ENCODE measurements at places on chromosomes 7 and 10. TPM values are rescaled to one million over a fixed set of nuclear protein-coding genes. Genes with fewer than 3 reads are reported as not detected.

Gene OR2A7
- 1.5 TPM for polyA plus RNA-seq

DNA sequence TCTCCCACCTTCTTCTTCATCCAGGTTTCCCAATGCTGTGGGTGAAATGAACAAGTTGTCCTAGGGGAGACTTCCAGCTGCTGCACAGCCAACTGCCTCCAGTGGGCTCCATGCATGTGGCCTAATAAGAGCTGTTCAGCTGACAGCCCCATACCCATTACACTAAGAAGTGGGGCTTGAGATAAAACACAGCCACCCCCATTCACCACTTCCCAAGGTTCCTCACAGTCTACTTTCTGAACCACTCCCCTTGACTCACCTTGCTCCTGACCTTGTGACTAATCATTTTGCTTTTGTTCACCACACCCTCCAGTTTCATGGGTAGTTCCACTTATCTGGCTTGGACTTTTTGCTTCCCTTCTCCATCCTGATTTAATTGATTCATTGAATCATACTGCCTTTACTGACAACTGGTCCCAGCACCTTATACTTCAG lies 119.3 kb downstream of the CABCOCO1 start:
- no peak for DNase-seq

DNA sequence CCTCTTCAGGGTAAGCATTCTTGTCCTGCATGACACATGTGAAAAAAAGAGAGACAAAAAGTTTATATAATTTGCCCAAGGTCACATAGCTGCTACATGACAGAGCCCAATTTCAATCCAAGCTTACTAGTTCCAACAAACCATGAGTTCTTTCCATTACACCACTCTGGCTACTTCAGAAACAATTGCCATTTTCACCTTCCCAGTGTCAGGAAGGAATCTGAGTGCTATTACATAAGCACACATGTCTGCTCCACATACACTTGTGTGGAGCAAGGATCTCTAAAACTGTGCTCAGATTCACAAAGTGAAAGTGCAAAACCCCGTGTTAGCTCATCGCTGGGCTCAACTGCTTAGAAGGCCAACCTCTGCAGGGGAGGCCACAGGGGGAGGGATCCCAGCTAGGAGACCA lies 356.2 kb upstream of the NFE2L3 start:
- DNase-seq: no peak

Gene CPVL
- polyA plus RNA-seq: 33.8 TPM

Gene CALML5
- polyA plus RNA-seq: not detected

DNA sequence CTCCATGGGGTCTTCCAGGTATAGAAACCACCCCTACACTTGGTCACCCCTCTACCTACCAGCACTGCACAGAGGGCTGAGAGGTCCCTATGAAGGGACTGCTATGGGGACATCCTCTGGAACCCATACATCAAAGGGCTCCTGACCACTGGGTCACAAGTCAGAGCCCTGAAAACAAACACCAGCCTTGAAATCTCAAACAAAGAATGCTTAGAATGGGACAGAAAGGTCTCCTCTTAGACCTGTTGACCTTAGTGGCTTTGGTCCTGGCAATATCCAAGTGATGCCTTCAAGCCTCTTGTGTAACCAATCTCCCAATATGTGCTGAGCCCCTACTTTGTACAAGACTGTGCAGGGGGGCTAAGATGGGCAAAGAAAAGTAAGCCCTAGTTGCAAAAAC lies 34.6 kb upstream of the DLX6 start:
- DNase-seq: no peak

DNA sequence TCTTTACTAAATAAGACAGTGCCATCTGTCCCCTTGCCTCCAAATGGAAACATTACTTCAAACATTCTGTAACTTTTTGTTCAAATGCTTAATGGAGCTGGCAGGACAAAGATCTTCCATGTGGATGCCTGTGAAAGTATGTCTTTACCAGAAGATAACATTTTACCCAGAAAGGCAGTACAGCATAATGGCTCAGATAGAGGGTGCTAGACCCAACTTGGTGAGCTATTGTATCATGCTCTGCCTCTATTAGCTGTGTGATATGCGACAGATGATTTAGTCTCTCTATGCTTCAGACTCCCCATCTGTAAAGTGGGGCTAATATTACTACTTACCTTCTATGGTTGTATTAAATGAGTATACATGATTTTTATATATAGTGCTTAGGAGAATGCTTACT lies 8.8 kb upstream of the SMKR1 start:
- DNase-seq: no peak

DNA sequence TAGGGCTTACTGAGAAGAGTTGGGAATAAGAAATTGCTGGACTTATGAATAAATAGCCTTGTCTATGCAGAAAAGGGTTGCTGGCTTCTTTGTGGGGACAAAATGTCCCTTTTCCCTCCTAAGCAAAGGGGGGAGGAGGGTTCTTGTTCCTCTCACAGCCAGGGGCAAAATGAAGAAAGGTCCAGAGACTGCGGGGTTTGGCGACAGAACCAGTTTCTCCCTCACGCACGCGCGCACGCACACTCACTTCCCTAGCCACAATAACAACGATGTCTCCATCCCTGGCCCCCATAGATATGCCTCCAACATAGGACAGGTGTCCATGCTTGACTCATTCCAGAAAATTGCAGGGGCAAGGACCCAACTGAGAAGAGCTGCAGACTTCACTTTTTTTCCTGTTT lies 3.3 kb downstream of the ZMIZ1 start:
- DNase-seq: no peak

DNA sequence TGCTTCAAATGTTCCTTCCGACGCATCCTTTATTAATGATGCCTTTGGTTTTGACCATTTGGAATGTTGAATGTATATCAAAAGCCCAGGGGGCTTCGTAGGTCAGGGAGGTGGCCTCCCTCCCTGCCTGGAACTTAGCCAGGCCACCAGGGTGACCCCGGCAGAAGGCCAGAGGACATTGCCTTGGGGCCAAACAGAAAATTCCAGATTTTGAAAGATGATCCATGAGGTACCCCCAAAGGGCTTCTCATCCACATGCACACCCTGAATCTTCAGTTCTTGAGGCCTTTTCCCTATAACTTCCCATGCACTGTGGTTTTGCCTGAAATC lies 171.7 kb downstream of the ADAM12 start:
- no peak for DNase-seq

- no peak for DNase-seq
Observed at GRCh38 chr7:53602817-53603418, 567.5 kb downstream of the POM121L12 start.

GRCh38 chr10:86715156-86715795 lies 41.1 kb upstream of the BMPR1A start:
- no peak for DNase-seq

- no peak for DNase-seq
Observed at GRCh38 chr10:98971464-98971863, 264.2 kb downstream of the HPSE2 start.

DNA sequence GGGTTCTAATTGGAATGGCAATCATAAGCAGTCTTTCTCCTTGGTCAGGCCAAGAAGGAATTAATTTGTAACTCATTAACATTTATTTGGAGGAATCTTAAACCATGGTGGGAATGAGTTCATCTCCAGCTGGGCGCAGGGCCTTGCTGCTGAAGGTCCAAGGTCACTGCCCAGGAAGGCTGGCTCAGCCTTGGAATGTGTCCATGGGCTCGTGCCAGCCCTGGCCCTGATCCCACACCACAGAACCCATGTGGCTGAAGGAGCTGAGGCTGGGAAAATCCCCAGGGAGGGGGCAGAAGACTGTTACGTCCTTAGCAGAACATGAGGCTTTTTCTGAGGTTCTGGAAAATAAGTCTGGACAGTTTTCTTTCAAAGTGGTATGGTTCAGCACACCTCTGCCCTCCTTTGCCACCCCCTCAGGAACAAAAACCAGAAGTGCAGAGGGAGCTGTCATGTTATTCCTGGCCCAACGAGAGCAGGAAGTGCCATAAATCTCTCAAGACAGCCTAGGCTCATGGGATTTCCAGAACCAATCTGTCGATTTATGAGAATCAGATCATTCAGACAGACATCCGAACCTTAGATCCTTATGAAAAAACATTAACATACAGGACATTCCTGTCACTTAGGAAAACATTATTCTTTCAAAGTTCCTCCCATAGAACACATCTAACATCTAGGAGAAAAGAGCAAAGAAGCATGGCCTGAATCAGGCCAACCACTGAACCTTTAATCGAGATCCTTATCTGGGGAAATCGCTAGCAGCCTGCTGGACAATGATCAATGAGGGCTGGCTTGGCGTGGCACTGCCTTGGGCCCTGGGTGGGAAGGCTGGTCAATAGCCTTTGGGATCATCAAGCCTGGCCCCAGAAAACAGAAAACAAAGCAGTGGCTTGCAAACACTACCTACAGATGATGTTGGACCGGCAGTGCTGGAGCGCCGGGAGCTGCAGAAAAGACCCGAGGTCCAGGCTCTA lies 134.3 kb downstream of the TAX1BP1 start:
- no peak for DNase-seq

Gene SLC25A40
- 12.1 TPM for polyA plus RNA-seq

Gene SLC26A5
- 0.13 TPM for polyA plus RNA-seq

- no peak for DNase-seq
Observed at GRCh38 chr7:100819586-100819985, 7.7 kb downstream of the EPHB4 start.

Measured in forelimb muscle (tissue), 1 donor.